Activated T-cell treated with anti-CD3 and anti-CD28 coated beads, Interleukin-2, amount 50 U/mL, for 4 hours (primary cell): ENCODE measurements at places on chromosomes 12 and 14. TPM values are rescaled to one million over a fixed set of nuclear protein-coding genes. Genes with fewer than 3 reads are reported as not detected.

GRCh38 chr12:126742241-126742641 lies 1524.7 kb upstream of the TMEM132C start:
- DNase-seq = no peak

- no peak for DNase-seq
Measured at GRCh38 chr12:52195065-52195730, 3.4 kb upstream of the KRT80 start.

Gene MAPK1IP1L
- 139 TPM for total RNA-seq

Gene CSRP2
- 0.42 TPM for total RNA-seq

DNA sequence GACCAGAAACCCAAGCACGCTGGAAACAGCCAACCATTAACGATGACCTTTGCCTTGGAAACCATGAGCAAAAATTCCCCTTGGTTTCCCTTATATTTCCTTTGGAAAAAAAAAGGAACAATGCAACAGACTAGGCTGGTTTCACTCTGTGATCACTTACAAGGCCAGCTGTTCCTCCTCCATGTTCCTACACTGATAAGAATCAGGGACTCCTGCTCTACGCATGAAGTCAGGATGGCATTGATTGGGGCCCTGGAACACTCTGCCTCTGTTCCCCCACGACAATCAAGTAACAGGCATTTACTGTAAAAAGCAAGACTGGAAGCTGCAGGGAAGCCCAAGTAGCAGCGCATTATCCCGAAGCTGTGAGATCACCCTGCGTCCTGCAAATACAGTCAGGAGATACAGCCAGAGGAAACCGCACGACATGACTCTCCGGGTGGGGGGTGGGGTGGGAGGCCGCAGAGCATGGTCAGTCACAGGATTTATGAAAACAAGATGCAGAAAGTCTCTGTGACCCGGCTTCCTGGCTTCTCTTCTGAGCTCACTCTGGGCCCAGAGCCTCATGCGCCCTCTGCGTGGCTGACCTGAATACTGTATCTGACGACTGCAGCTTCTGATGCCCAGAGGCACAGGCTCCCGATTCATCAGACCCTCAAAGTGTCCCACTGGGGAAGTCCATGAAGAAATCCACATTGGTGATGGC lies 31.1 kb downstream of the SSH1 start:
- no peak for DNase-seq

DNA sequence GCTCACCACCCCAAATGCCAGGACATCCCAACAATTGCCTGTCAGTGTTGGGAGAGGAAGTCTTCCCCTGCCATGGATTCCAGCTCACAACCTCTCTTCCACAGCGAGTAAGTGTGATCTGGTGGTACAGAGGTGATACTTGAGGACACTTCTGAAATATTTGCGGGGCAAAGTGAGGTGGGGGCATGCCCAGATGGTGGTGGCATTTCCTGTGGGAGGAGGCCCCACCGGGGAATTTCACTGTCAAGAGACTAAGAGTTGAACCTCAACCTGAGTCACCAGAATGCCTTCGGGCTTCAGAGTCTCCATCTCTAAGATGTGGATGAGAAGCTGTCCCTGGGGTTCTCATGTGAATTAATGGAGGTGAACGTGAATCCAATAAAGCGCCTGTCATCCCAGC lies 122.3 kb upstream of the RFLNA start:
- DNase-seq = no peak

Gene ANO2
- not detected for total RNA-seq

DNA sequence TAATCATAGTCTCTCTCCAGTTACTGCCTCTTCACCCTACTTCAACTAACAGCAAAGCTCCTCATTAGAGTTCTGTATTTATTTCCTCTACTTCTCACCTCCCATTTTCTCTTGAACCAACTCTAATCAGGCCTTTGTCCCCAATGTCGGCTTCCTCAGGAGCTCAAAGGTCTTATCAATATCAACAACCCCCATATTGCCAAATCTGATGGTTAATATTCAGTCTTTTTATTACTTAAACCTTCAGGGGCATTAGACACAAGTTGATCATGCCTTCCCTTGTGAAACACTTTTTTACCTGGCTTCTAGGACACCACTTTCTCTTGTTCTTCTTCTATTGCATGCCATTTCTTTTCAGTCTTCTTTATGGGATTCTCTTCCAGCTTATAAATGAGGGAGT lies 509.0 kb downstream of the NELL2 start:
- DNase-seq = no peak

GRCh38 chr14:92965281-92965680 lies 42.3 kb downstream of the CHGA start:
- DNase-seq = no peak

DNA sequence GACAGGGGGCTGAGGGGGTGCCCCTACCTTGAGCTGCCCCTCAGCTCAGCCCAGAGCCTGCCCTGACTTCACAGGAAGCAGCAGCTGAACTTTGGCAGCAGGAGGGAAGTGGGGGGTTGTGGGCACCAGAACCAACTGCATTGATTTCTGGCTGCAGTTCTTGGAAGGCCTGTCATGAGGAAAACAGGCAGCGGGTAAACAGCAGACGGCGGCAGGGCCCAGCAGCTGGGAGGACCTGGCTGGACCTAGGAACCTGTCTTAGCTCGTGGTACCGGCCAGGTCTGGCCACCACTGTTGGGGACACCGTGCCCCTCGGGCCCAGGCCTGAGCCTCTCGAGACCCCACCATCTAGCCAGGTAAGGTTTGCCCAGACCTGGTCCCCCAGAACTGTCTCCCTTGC lies 154.2 kb upstream of the MYL2 start:
- DNase-seq = no peak

DNA sequence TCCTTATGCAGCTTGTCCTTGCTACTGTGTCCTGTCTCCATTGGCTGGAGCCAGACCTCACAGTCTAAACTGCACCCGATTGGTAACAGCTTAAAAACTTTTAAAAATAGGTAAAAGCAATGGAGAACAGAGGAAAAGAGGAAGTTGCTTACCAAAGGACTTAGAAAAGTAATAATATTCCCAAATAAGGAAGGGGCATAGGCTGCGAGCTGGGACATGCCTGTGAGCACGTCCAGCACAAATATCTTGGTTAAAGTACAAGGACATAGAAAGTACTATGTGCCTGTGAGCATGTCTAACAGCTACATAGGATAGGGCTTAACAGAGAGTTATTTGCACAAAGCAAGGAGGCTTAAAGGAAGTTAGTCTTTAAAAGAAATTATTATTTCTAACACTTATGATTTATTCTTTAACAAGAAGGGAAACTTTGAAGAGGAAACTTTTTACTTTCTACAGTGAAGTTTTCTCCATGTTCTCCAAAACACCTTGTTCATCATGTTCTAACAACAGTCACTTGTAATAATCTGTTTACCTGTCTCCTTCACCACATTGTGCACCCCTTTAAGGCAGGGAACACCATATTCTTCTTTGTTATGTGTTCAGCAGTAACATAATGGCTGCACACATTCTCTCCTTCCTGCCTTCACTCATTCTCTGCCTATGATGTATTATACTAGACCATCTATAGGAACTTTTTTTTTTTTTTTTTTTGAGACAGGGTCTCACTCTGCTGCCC lies 9.8 kb upstream of the UBE2N start:
- DNase-seq = no peak

- DNase-seq = no peak
Measured at GRCh38 chr14:68502230-68502629, 290.6 kb downstream of the ZFP36L1 start.
